ENCODE measurements at places on chromosomes 1 and 21. TPM values are rescaled to one million over a fixed set of nuclear protein-coding genes. Genes with fewer than 3 reads are reported as not detected.

FAM151A gene
- total RNA-seq = 9.0 TPM

SERPINC1 gene
- total RNA-seq = 1.1 TPM

GBP4 gene
- 2.5 TPM for total RNA-seq

FALEC gene
- total RNA-seq = not detected

TACSTD2 gene
- total RNA-seq = 0.55 TPM

SPRR2A gene
- total RNA-seq = not detected

S100A13 gene
- total RNA-seq = 56.3 TPM

S100A5 gene
- total RNA-seq = not detected

GUCA2A gene
- 2,017 TPM for total RNA-seq

TLR5 gene
- total RNA-seq = not detected

GJB3 gene
- total RNA-seq = 6.7 TPM

NCF2 gene
- 12.7 TPM for total RNA-seq

KIF14 gene
- not detected for total RNA-seq

IFI44 gene
- total RNA-seq = not detected

LCE2C gene
- not detected for total RNA-seq

INAVA gene
- 609 TPM for total RNA-seq

CAPN8 gene
- total RNA-seq = 273 TPM

ASPM gene
- total RNA-seq = 2.9 TPM

CYYR1 gene
- 4.5 TPM for total RNA-seq

GNG4 gene
- total RNA-seq = 6.7 TPM

MTOR gene
- total RNA-seq = 42.1 TPM

HSD11B1 gene
- total RNA-seq = 1.5 TPM

SDHB gene
- 172 TPM for total RNA-seq

MXRA8 gene
- total RNA-seq = 67.7 TPM
